ENCODE measurements at places on chromosomes 7 and 10. TPM values are rescaled to one million over a fixed set of nuclear protein-coding genes. Genes with fewer than 3 reads are reported as not detected.

The MEOX2 gene
- total RNA-seq: 35.9 TPM

The PKD2L1 gene
- total RNA-seq: 0.71 TPM

The GPR26 gene
- total RNA-seq: not detected

The AKR1C1 gene
- total RNA-seq: 79.0 TPM

DNA sequence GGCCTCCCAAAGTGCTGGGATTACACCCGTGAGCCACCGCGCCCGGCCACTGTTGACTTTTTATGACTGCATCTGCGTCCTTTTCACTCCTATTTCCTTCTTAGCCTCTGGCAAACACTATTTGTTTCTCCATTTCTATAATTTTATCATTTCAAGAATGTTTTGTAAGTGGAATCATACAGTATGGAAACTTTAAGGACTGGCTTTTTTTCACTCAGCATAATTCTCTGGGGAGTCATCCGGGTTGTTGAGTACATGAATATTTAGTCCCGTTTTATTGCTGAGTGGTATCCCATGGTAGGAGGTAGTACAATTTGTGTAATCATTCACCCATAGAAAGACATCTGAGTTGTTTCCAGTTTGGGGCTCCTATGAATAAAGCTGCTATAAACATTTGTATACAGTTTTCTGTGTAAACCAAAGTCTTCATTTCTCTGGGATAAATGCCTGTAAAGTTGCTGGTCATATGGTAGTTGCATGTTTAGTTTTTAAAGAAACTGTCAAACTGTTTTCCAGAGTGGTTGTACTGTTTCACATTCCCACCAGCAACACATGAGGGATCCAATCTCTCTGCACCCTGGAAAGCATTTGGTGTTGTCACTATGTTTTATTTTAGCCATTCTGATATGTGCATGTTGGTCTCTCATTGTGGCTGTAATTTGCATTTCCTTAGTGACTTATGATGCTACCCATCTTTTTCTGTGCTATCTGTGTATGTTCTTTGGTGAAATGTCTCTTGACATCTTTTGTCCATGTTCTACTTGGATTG is 139.6 kb upstream of the EEPD1 start:
- H3K27ac ChIP-seq: no peak overlapping the region
- no peak overlapping the region for H3K4me3 ChIP-seq
- H3K4me1 ChIP-seq: no peaks in the 10 kb centered on the region
- DNase-seq: no peak
- H3K27me3 ChIP-seq: no peaks in the 10 kb centered on the region

GRCh38 chr7:147245274-147245673 is 1128.7 kb downstream of the CNTNAP2 start:
- H3K27ac ChIP-seq: no peak overlapping the region
- no peak overlapping the region for H3K4me3 ChIP-seq
- H3K4me1 ChIP-seq: no peaks in the 10 kb centered on the region
- H3K36me3 ChIP-seq: no peaks in the 10 kb centered on the region
- H3K27me3 ChIP-seq: no peaks in the 10 kb centered on the region

- no peaks in the 10 kb centered on the region for H3K27me3 ChIP-seq
- H3K4me3 ChIP-seq: peak overlapping the region; percentile 61
- H3K27ac ChIP-seq: peak overlapping the region; percentile 3
- no peaks in the 10 kb centered on the region for H3K4me1 ChIP-seq
- H3K36me3 ChIP-seq: no peaks in the 10 kb centered on the region
Observed at GRCh38 chr10:13100349-13101294, 659 bp downstream of the OPTN start.

DNA sequence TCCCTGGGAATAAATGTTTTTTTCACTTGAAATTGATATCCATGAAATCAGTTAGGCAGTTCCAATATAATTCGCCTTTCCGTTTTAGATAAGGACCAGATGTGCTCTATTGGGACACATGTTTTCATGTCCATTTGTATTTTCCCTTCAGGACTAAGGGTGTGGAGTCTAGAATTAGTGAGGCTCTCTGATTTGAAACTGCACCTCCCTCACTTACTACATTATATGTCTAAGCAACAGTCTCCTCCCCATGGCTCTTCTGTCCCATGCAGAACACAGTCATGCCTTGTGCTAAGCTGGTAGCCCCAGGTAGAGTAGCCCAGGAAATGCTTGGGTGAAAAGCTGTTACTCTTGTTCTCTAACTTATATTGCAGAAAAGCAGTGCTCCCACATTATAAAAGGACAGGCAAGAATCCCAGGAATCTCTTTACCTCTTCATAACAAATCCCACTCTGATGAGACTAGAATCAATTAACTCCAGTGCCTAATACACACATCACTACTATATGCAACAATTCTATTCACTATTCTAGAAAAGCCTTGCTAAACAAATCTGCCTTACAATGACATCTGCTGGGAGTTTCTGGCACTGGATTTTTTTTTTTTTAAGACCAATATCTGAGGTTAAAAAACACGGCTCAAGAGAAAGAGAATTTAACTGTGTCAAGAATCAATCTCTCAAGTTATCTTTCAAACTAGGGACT is 293.9 kb downstream of the SNX13 start:
- no peak overlapping the region for H3K27ac ChIP-seq
- no peaks in the 10 kb centered on the region for H3K27me3 ChIP-seq
- H3K4me3 ChIP-seq: no peak overlapping the region
- H3K4me1 ChIP-seq: no peaks in the 10 kb centered on the region
- H3K36me3 ChIP-seq: no peaks in the 10 kb centered on the region

GRCh38 chr7:45940939-45941338 is 19.9 kb upstream of the IGFBP3 start:
- H3K4me1 ChIP-seq: no peaks in the 10 kb centered on the region
- no peak overlapping the region for H3K27ac ChIP-seq
- no peaks in the 10 kb centered on the region for H3K27me3 ChIP-seq
- H3K36me3 ChIP-seq: no peaks in the 10 kb centered on the region

- H3K36me3 ChIP-seq: no peaks in the 10 kb centered on the region
- H3K27ac ChIP-seq: no peak overlapping the region
- no peaks in the 10 kb centered on the region for H3K4me1 ChIP-seq
- no peaks in the 10 kb centered on the region for H3K27me3 ChIP-seq
- no peak for DNase-seq
Observed at GRCh38 chr10:77643795-77644468, 6.3 kb upstream of the KCNMA1 start.

DNA sequence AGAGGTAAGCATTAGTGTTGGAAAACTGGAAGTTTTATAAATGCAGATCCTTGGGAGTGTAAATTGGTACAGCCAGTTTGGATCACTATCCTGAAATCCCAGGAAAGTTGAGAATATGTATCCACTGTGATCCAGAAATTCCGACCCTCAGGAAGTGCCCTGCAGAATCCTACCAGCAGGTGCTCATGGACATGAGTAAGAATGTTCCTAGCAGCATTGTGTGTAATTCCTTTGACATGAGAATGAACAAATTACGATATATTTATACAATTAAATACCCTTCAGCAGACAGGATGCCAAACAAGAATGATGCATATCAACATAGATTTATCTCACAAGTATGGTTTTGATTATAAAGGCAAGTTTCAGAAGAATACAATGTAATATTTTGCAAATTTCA is 181.6 kb downstream of the XPNPEP1 start:
- no peak overlapping the region for H3K4me3 ChIP-seq
- H3K4me1 ChIP-seq: no peaks in the 10 kb centered on the region
- no peak overlapping the region for H3K27ac ChIP-seq

GRCh38 chr7:99363286-99363685 is 11.2 kb upstream of the ARPC1B start:
- no peaks in the 10 kb centered on the region for H3K27me3 ChIP-seq
- peaks cover 5% of the 10 kb centered on the region for H3K36me3 ChIP-seq
- no peak for DNase-seq
- H3K27ac ChIP-seq: no peak overlapping the region

DNA sequence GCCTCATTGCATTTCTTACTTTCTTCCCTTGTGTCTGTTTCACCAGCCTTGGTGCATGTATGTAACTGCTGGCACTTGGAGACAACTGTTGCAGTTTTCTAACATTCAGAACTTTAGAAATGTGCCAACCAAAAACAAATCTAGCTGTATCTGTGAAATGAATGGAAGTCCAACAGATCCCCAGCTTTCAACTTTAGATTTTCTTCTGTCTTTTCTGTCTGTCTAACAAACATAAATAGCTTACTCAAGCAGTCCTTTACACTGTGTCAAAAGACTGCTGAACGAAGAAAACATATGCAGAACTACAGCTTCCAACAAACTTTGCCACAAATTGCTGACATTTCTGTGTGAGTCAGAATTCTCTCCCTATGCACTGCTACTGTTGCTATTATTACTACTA is 30.9 kb downstream of the SORCS1 start:
- no peaks in the 10 kb centered on the region for H3K27me3 ChIP-seq
- no peak for DNase-seq
- no peaks in the 10 kb centered on the region for H3K4me1 ChIP-seq

GRCh38 chr10:119801176-119801575 is 71.5 kb downstream of the MCMBP start:
- H3K36me3 ChIP-seq: no peaks in the 10 kb centered on the region
- H3K4me3 ChIP-seq: no peak overlapping the region
- no peaks in the 10 kb centered on the region for H3K27me3 ChIP-seq
- DNase-seq: no peak

GRCh38 chr7:115558161-115558560 is 472.4 kb downstream of the TFEC start:
- DNase-seq: no peak
- H3K27me3 ChIP-seq: no peaks in the 10 kb centered on the region
- no peak overlapping the region for H3K27ac ChIP-seq
- H3K4me3 ChIP-seq: no peak overlapping the region
- H3K36me3 ChIP-seq: no peaks in the 10 kb centered on the region
- no peaks in the 10 kb centered on the region for H3K4me1 ChIP-seq

Data from aorta (tissue), 5 donors.